ENCODE measurements at places on chromosomes 6 and 20. TPM values are rescaled to one million over a fixed set of nuclear protein-coding genes. Genes with fewer than 3 reads are reported as not detected.

Gene RAET1L
- 2.3 TPM for total RNA-seq

Gene LY6G6C
- total RNA-seq: not detected

Gene SLC22A2
- 3.9 TPM for total RNA-seq

Gene EFCAB8
- not detected for total RNA-seq

Gene STMND1
- not detected for total RNA-seq
